Cardiac muscle cell (in vitro differentiated cells and primary cell): ENCODE measurements at places on chromosomes 6 and 20. TPM values are rescaled to one million over a fixed set of nuclear protein-coding genes. Genes with fewer than 3 reads are reported as not detected.

Gene ZBTB12
- 0.62 TPM in 1 of 2 replicates, not detected in the other for polyA plus RNA-seq

Gene ZSCAN12
- polyA plus RNA-seq = 7.0 and 7.3 TPM in 2 replicates

Gene OTOR
- not detected in 2 replicates for polyA plus RNA-seq

Gene HLA-G
- 0.12 and 0.16 TPM in 2 replicates for polyA plus RNA-seq

Gene VGLL2
- polyA plus RNA-seq = not detected in 2 replicates

Gene DAAM2
- polyA plus RNA-seq = 3.4 and 7.5 TPM in 2 replicates

Gene OOEP
- polyA plus RNA-seq = not detected in 2 replicates

Gene TMC2
- polyA plus RNA-seq = not detected in 2 replicates

Gene PAK5
- polyA plus RNA-seq = 0.72 TPM in 1 of 2 replicates, not detected in the other

Gene FAM50B
- polyA plus RNA-seq = 2.1 and 2.6 TPM in 2 replicates

Gene KCNK15
- 0.32 TPM in 1 of 2 replicates, not detected in the other for polyA plus RNA-seq

Gene CCDC170
- not detected in 2 replicates for polyA plus RNA-seq

Gene MYL9
- 1,085 and 1,624 TPM in 2 replicates for polyA plus RNA-seq

Gene PHIP
- 14.8 and 19.2 TPM in 2 replicates for polyA plus RNA-seq

Gene SAMD5
- 0.07 and 0.42 TPM in 2 replicates for polyA plus RNA-seq

Gene BEND3
- 3.0 and 3.4 TPM in 2 replicates for polyA plus RNA-seq

Gene TMEM151B
- polyA plus RNA-seq = 0.29 and 0.77 TPM in 2 replicates

Gene LAMA2
- 13.4 and 20.3 TPM in 2 replicates for polyA plus RNA-seq

Gene GJA1
- 2.6 and 3.3 TPM in 2 replicates for polyA plus RNA-seq

Gene EYS
- 0.15 and 0.21 TPM in 2 replicates for polyA plus RNA-seq

Gene LAMA4
- polyA plus RNA-seq = 162 and 244 TPM in 2 replicates

Gene RREB1
- polyA plus RNA-seq = 15.4 and 22.1 TPM in 2 replicates

Gene SPATA25
- polyA plus RNA-seq = 6.6 and 7.4 TPM in 2 replicates

Gene PERP
- polyA plus RNA-seq = 46.7 and 67.9 TPM in 2 replicates

Gene PROCR
- polyA plus RNA-seq = 12.5 and 13.7 TPM in 2 replicates

Gene BCL2L1
- 37.8 and 40.5 TPM in 2 replicates for polyA plus RNA-seq

Gene SLC52A3
- polyA plus RNA-seq = not detected in 2 replicates

Gene NRN1
- 0.26 and 0.69 TPM in 2 replicates for polyA plus RNA-seq

Gene HLA-DMB
- not detected in 2 replicates for polyA plus RNA-seq

Gene PCNA
- 47.0 and 81.2 TPM in 2 replicates for polyA plus RNA-seq

Gene RAB23
- 14.7 and 21.3 TPM in 2 replicates for polyA plus RNA-seq

Gene DUSP15
- polyA plus RNA-seq = 7.2 and 8.0 TPM in 2 replicates

Gene CD109
- polyA plus RNA-seq = 0.99 and 1.5 TPM in 2 replicates

Gene SRSF12
- 7.0 and 9.9 TPM in 2 replicates for polyA plus RNA-seq

Gene RAET1L
- polyA plus RNA-seq = not detected in 2 replicates

Gene HS3ST5
- polyA plus RNA-seq = 4.1 and 5.6 TPM in 2 replicates

Gene KCNB1
- 0.06 and 0.10 TPM in 2 replicates for polyA plus RNA-seq

Gene KIF6
- polyA plus RNA-seq = 1.7 and 2.9 TPM in 2 replicates

Gene E2F3
- 11.1 and 16.5 TPM in 2 replicates for polyA plus RNA-seq

Gene RAET1G
- not detected in 2 replicates for polyA plus RNA-seq

Gene NKX2-2
- polyA plus RNA-seq = not detected in 2 replicates

Gene ANKRD66
- polyA plus RNA-seq = not detected in 2 replicates

Gene LY6G5C
- polyA plus RNA-seq = 5.0 and 9.0 TPM in 2 replicates

Gene CFB
- 1.3 TPM in 1 of 2 replicates, not detected in the other for polyA plus RNA-seq

Gene CAGE1
- 0.26 and 0.66 TPM in 2 replicates for polyA plus RNA-seq

Gene NTSR1
- 0.34 TPM in 1 of 2 replicates, not detected in the other for polyA plus RNA-seq
